HFF-Myc (cell line): ENCODE measurements at places on chromosomes 7 and 10.

GRCh38 chr7:47474937-47475879, 106.7 kb downstream of the TNS3 start:
- DNase-seq, result peak; percentile 79

DNA sequence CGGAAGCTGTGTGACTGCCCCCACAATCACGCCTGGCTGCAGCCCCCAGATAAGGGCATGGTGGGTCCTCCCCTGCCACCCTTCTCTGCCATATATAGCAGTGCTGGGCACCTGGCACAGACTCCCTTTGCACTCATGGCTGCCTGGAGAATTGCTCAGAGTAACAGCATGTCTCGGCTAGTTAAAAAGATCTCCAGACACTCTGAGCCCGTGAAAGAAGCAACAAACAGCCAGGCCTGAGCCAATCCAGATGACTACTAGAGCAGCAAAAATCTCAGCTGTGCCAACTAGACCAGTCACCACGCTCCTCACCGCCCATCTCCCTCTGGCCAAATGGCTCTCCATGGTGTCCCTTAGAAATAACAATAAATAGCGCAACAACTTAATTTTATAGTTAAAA, 71.3 kb downstream of the PARD3 start:
- DNase-seq, result no peak

- DNase-seq, result peak; percentile 2
Measured at GRCh38 chr7:108875139-108875538, 305.5 kb downstream of the DNAJB9 start.

DNA sequence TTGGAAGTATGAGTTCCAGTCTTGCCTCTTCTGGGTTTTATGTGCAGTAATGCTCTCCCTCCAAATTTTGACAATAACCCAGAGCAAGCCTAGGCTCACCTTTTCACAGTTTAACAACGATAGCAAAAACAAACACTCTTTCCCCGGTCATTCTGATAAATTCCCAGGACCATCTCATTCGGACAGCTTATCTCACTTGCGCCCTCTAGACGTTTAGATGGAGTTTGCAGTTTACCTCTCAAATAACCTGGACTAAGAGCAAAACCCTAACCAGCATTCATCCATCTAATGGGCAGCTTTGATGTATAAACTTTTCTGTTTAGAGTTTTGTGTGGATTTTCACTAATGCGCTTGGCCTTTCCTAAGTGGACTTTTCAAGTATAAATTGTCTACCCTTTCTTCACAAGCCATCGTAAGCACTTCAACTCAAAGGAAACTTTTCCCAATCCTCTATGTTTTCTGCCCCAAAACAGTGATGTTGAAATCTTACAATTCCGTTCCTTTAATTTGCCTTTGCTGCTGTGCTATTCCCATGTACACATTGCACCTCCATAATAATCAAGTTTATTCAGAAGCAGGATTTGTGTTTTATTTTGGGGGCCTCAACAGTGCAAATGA, 114.9 kb downstream of the HDAC9 start:
- peak; percentile 17 for DNase-seq

GRCh38 chr7:39336442-39336841, 229.8 kb upstream of the YAE1 start:
- no peak for DNase-seq

DNA sequence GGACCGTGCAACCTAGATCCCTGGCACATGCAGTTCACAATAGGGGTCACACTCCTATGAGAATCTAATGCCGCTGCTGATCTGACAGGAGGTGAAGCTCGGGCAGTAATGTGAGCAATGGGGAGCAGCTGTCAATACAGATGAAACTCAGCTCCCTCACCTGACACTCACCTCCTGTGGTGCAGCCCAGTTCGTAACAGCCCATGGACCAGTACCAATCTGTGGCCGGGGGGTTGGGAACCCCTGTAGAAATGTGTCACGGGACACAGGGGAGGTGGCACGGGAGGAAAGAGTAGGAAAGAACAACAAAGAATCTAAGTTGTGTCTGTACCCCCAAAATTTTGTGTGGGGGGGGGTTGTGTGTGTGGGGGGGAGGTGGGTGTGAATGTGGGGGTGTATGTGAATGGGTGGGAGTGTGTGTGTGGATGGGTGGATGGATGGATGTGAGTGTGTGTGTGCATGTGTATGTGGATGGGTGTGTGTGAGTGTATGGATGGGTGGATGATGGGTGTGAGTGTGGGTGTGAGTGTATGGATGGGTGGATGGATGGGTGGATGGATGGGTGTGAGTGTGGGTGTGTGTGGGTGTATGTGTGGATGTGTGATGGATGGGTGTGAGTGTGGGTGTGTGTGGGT, 33.1 kb downstream of the SFMBT2 start:
- DNase-seq, result no peak

GRCh38 chr7:64946772-64947171, 43.7 kb downstream of the ZNF273 start:
- DNase-seq, result no peak

DNA sequence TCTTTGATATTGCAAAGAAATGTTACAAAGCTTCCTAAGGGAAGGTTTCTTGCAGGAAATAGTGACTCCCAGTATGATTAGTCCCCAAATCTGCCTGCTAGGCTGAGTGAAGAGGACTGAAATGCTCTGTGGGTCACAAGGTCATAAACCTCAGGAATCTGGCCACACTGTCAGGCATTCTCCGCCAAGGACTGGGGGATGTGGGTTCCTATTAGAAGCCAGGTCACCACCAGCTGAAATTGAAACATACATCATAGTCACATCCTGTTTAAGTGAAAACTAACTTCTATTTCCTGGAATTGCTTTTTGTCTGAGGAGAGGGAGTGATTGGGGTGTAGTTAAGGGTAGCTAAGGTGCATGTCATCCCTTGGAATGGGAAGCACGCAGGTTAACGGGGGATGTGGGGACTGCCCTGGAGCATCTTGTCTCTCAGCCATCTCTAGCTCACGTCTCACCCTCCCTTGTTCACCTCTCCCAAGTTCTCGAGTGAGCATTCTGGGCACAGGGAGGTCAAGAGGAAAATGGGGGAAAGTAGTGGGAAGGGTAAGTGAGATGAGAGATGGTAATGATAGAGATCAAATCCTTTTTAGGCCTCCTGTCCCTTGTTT, 12.0 kb upstream of the GSAP start:
- DNase-seq, result peak; percentile 39

- no peak for DNase-seq
Measured at GRCh38 chr7:12729112-12729511, 41.7 kb downstream of the ARL4A start.

- peak; percentile 40 for DNase-seq
Measured at GRCh38 chr10:31897506-31897905, 31.1 kb downstream of the ARHGAP12 start.

GRCh38 chr10:124657806-124658205, 86.4 kb downstream of the FAM53B start:
- DNase-seq, result no peak

- DNase-seq, result no peak
Measured at GRCh38 chr10:20596065-20596755, 300.9 kb downstream of the NEBL start.

DNA sequence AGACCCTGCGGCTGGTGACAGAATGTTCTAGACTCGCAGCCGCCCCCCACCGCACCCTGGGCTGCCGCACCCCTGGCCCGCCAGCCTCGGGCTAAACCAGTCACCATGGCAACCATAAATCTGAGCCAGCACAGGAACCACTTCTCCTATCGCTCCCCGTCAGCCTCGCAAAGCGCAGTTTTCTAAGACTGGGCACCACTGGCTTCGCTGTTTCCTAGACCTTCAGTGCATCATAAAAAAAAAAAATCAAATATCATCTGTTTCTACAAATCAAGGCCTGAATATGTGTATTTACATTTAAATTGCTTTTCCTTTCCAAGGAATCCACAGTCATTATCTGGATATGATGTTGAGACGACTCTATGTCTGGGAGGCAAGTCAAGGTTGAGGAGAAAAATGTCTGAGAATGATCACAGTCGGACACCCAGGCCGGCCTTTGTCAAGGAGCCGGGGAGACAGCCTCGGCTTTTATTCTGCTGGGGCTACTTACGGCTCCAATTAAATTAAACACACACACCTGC, 99.9 kb downstream of the PTPRN2 start:
- DNase-seq, result no peak

GRCh38 chr7:142412551-142413193, 154.8 kb upstream of the PRSS58 start:
- DNase-seq, result peak; percentile 32

DNA sequence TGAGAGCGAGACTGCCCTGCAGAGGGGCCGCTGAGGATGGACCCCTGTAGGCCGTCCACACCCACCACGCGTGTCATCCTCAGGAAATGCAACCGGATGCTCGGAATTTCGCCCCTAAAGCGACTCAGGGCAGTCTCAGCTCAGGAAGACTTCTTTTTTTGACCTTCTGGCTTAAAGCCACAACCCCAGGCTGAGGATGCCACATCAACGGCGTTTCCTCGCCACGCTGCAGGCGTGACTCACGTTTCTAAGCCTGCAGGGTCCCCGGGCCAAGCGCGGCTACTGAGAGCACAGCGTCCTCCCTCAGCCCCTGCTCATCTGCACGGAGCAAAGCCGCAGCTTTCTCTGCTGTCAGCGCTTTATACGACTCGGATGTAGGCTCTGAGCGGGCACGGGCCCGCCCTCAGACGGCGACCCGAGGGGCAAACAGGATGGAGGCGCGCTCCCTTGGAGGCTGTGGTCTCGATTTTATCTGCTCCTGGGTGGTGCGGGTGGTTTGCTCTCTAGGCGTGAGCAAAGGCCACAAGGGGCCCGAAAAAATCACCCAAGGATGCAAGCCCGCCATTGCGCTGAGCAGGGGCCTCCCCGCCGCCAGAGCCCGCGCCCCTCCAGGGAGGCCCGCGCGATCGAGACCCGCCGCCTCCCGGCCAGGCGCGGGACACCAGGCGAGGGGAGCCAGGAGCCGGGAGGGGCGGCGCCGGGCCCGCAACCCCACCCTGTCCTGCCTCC, 726 bp upstream of the INSIG1 start:
- DNase-seq, result peak; percentile 62

DNA sequence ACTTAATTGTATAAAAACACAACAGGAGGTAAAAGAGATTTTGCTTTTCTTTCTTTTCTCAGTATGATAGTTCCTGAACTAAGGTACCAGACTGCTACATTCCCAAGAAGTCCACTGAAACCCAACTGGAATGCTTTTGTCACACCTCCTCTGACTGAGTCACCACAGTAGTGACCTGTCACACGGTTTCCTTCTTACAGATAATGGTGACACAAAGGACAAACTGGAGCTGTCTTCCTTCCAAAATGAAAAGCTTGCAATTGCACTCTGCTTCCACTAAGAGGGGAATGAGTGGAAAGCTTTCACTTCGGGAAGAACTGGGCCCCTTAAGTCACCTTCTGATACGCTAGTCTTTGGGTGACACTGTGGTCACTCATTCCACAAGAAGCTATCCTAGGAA, 122.2 kb downstream of the KMT2E start:
- DNase-seq, result no peak

GRCh38 chr10:7972367-7972766, 82.1 kb upstream of the GATA3 start:
- DNase-seq, result no peak

DNA sequence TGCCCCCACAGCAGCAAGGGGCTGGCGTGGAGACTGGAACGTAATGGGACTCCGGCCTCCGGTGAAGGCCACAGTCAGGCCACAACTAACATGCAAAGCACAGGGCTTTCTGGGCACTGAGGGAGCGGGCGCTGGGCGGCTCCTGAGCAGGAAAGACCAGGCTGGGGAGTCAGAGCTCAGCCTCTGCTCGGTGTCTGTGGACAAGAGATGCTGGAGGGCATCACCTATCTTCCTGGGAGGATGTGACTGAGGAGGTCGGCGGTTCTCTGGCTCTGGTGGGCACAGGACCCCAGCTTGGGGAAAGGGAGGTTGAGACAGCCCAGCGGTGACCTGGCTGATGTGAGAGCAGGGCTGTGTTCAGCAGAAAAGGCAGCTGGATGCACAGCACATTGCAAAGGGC, 11.7 kb downstream of the CNPY1 start:
- DNase-seq, result no peak

DNA sequence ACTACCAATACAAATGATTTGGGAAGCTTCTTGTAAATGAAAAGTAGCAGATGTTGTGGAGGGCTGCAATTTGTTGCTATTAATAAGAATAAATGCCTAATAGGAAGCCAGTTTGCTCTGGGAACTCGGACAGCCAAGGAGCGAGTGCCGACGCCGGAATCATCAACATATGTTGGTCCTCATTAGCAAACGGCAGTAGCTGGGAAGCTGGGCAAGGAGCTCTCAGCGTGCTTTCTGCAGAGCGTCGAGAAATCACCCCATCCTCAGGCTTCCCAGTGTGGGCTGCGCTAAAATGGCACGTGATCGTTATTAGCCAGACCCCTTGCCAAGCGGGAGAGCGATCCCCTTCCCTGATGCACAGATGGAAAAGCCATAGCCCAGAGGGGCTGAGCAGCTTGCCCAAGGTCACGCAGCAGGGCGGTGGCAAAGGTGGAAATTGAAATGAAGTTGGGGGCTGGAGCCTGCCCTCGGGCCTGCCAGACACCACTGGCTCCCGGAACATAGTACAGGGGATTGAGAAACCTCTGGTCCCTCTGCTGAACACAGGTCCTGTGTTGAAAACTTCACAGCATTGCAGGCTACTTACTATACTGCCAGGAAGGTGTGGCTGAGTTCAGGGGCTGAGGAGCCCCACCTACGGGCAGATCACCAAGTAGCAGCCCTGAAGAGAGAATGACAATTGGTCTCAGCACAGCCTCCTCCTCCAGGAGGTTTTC, 326.9 kb downstream of the PLXNA4 start:
- DNase-seq, result no peak

- no peak for DNase-seq
Measured at GRCh38 chr10:1643908-1644179, 93.5 kb downstream of the ADARB2 start.

- DNase-seq, result no peak
Measured at GRCh38 chr7:115102738-115103137, 180.8 kb downstream of the MDFIC start.

DNA sequence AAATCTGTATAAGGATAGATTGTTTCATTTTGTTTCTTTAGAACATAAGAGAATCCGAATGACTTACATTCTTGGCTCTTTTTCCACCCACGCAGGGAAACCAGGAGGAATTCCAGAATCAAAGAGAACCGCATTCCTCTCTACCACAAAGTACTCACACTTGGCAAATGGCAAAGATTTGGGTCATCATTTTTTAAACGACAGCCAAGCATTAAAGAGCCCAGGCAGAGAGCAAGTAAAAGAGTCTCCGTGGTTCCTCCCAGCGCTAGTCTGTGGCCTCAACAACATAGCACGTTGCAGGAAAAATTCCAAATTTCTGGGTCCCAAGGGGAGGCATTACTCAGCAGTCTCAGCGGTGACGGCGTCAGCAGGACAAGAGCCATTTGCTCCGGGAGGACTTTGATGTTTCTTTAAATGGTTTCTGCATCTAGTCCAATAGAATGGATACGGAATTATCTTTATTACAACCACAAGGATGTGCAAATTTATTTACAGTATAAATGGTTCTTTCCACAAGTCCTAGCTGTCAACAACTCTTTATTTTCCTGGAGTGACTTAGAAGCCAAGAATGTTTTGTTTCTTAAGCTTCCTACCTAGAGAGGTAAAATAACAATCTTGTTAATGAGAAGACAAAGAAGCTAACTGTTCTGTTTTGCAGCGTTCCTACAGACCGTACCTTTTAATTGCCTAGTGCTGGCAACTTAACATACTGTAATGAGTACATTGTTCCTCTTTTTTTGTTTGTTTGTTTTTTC, 232.5 kb downstream of the SKIDA1 start:
- DNase-seq, result peak; percentile 94

- DNase-seq, result peak; percentile 16
Measured at GRCh38 chr7:22944022-22944421, 69.9 kb downstream of the HYCC1 start.
